ENCODE measurements at places on chromosomes 12 and 14.

DNA sequence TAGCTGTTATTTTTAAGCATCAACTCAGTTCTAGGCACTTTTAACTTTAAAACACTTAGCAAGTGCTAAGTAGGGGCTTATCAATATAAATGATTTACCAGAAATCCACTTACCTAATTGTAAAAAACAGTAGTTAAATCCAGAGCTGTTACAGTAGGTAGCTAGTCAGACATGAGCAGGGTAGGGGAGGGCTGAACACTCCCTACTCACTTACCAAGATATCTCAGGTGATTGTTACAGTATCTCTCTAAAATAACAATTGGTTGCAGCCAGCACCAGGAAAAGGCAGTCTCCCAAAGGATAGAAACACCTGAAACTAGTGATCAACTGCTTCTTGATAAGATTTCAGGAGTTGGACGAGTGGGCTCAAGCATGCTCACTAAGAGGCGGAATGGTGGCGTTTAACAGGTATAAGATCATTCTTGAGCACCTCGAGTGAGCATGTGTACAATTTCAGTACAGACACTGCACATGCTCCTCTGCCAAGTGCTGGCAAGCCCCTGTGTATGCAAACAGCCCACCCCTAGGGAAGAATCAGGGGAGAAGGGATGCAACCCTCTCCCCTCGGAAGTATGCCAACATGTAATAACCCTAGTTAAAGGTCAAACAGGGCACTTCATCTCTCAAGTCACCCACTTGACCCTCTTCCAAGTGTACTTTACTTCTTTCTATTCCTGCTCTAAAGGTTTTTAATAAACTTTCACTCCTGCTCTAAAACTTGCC lies 1113.6 kb upstream of the SEL1L start:
- no peaks in the 10 kb centered on the region for H3K4me1 ChIP-seq
- DNase-seq, result no peak
- no peaks in the 10 kb centered on the region for H3K27me3 ChIP-seq
- peaks cover 5% of the 10 kb centered on the region for H3K36me3 ChIP-seq
- no peak overlapping the region for H3K27ac ChIP-seq

- H3K36me3 ChIP-seq, result no peaks in the 10 kb centered on the region
- H3K27ac ChIP-seq, result no peak overlapping the region
- no peak overlapping the region for H3K4me3 ChIP-seq
- H3K4me1 ChIP-seq, result peaks cover 7% of the 10 kb centered on the region
- H3K27me3 ChIP-seq, result no peaks in the 10 kb centered on the region
Observed at GRCh38 chr14:83992857-83993256, 1537.1 kb upstream of the FLRT2 start.

GRCh38 chr12:94458877-94459727 lies 565 bp downstream of the CEP83 start:
- no peak for DNase-seq
- peaks cover 26% of the 10 kb centered on the region for H3K4me1 ChIP-seq
- peak overlapping the region; percentile 97 for H3K4me3 ChIP-seq
- peak overlapping the region; percentile 83 for H3K27ac ChIP-seq
- no peaks in the 10 kb centered on the region for H3K27me3 ChIP-seq

DNA sequence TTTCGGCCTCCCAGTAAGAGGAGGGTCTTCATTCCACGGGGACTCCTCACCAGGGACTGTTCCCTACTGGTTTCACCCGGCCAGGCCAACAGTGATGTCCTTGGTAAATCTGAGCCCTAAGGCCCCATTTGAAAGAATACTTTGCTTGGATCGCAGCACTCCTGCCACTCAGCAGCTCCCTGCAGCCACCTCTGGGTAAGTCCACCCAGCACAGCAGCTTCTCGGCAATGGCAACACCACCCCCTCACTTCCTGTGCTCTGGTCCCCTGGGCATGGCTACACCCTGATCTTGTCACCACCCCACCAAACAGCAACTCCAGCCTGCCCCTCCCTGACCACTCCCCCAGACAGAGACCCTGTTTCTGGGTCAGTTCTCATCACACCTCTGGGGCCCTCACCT lies 100.3 kb downstream of the SETD3 start:
- no peak for DNase-seq
- H3K4me3 ChIP-seq, result no peak overlapping the region
- H3K27ac ChIP-seq, result peak overlapping the region; percentile 36
- peaks cover 12% of the 10 kb centered on the region for H3K4me1 ChIP-seq

- DNase-seq, result no peak
Observed at GRCh38 chr14:61730756-61731373, 31.4 kb upstream of the SNAPC1 start.

GRCh38 chr12:48794870-48795269 lies 6.0 kb upstream of the ADCY6 start:
- H3K27me3 ChIP-seq, result peaks cover 7% of the 10 kb centered on the region
- H3K36me3 ChIP-seq, result no peaks in the 10 kb centered on the region
- peak; percentile 39 for DNase-seq
- H3K4me1 ChIP-seq, result peaks cover 6% of the 10 kb centered on the region

DNA sequence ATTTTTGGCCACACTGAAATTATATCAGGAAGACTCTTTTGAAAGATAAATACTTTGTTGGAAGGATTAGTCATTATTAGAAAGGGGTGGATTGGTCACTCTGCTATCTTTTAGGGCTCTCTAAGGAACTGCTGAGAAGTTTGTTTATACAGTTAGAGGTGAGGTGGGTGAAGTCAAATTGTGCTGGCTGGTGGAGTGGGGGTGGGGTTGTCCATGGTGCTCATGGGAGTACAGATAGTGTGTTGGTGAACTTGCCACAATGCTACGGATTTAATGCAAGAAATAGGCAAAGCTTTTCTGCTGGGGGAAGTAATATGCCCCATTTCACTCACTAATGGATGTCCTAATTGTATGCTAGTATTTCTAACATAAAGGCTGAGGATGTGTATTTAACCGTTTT lies 35.8 kb downstream of the SUSD6 start:
- no peak for DNase-seq
- no peak overlapping the region for H3K4me3 ChIP-seq
- H3K27ac ChIP-seq, result no peak overlapping the region
- peaks cover 26% of the 10 kb centered on the region for H3K36me3 ChIP-seq
- no peaks in the 10 kb centered on the region for H3K27me3 ChIP-seq
- peaks cover 80% of the 10 kb centered on the region for H3K4me1 ChIP-seq

GRCh38 chr12:131618701-131619100 lies 92.2 kb upstream of the SFSWAP start:
- no peaks in the 10 kb centered on the region for H3K36me3 ChIP-seq
- H3K4me3 ChIP-seq, result no peak overlapping the region
- no peak for DNase-seq
- H3K4me1 ChIP-seq, result no peaks in the 10 kb centered on the region
- no peak overlapping the region for H3K27ac ChIP-seq

DNA sequence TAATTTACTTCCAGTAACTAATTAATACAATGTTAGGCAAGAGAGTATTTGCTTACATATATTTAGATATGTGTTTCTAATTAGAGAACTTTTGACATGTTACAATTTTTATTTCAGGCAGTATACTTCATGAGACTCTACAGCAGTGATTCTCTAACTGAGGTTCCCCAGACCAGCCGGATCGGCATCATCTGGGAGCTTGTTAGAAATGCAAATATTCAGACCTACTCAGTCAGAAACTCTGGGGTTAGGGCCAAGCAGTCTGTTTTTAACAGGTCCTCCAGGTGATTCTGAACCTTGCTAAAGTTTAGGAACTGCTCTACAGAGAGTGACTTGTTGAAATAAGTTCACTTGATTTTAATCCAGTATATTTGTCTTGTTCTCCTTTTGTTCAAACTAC lies 46.5 kb downstream of the ARID2 start:
- no peak overlapping the region for H3K4me3 ChIP-seq
- peaks cover 39% of the 10 kb centered on the region for H3K4me1 ChIP-seq
- no peak overlapping the region for H3K27ac ChIP-seq
- no peaks in the 10 kb centered on the region for H3K36me3 ChIP-seq
- no peak for DNase-seq

- H3K27ac ChIP-seq, result no peak overlapping the region
- H3K4me3 ChIP-seq, result no peak overlapping the region
- peaks cover 3% of the 10 kb centered on the region for H3K36me3 ChIP-seq
Observed at GRCh38 chr14:25350021-25350420, 300.1 kb upstream of the STXBP6 start.

DNA sequence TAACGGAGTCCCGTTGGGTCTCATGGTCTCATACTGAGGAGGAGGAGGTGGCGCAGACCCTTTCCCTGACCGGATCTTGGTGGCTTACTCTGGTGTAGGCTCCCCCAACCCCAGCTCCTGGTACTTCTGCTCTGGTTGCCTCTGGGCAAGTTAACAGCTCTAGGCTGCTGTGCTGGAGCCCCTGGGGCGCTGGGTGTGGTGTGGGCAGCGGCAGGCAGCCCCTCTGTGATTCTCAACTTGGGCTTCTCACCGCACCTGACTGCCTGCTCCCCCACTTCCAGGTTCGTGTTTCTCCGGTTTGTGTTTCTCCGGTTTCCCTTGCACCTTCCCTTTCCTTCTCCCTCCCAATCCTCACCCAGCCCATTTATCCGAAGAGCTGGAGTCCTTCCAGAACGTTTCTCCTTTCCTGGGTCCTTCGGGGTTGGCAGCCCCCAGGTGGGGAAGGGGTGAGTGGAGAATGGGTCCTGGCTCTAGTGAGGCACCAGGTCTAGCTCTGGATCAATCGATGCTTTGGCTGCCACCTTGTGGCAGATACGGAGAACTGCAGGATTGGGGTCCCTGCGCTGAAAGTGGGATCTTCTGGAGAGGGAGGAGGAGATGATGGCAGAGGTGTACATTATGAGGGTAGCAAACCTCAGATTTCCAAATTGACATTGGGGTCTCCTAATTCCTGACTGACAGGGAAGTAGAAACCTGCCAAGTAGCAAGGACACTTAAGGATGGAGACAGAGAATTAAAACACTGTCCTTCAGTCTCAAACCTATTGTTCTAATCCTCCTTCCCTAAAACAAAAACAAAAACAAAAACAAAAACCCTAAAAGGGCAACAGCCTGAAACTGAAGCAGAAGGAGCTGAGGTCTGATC lies 8.3 kb downstream of the CISTR start:
- peak overlapping the region; percentile 38 for H3K4me3 ChIP-seq
- peaks cover 40% of the 10 kb centered on the region for H3K27me3 ChIP-seq
- no peak overlapping the region for H3K27ac ChIP-seq
- peak; percentile 76 for DNase-seq

Data from natural killer cell treated with Interleukin-12 subunit alpha and Interleukin-12 subunit beta and Interleukin-15 and Interleukin-18, amount 100 ng/mL, for 72 hours (primary cell).